GM23248 (cell line): ENCODE measurements at places on chromosomes 5 and 9.

DNA sequence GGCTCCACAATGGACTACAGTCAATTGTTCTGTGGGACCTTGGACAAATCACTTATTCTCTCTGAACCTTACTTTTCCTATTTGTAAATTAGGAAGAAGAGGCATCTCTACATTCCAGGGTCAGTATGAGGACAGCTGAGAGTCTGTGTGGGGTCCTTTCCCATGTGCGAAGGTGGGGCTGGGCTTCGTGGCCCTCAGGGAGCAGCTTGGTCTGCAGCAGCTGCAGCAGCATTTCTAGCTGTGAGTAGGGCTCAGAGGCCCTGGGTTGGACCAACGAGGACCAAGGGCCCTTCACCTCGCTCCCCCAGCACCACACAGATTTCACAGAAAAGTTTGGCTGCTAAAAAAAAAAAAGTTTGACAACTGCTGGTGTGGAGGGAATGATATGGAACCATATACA is 9.4 kb upstream of the DDX41 start:
- DNase-seq: no peak

DNA sequence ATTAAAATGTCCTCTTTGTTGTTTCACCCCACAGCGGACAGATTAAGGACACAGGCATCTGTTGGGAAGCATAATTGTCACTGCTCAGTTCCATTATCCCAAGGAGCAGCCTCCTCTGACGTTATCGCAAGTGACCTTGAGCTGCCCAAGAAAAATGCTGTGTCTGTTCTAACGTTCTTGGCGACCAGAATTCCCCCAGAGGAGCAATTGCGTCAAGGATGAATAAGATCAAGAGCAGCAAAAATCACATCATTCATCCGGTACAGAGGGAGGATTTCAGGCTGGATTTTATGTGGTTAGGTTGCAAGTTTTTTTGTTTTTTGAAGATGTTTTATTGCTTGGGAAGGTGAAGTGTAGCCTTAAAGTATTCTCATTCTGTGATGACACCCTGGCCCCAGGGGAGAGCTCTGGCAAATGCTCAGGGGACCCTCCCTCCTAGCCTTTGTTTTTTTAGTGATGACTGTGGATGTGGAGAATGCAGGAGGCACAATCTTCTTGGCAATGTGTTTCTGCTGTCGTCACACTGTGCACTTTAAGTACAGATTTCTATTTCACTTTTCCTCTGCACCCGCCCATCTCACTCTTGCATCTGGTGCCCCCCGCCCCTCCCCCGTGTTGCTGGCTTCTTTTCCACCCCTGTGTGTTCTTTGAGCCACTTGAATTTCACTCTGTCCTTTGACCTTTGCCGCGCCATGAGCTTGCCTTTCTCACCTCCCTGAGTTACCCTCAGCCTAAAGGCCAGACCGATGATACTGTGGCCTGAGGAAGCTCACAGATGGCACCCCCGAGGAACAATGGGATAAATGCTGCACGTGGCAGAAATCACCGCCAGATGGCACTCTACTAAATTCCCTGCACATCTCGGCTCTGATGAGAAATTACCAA is 308.5 kb downstream of the RAB3C start:
- peak; percentile 87 for DNase-seq

DNA sequence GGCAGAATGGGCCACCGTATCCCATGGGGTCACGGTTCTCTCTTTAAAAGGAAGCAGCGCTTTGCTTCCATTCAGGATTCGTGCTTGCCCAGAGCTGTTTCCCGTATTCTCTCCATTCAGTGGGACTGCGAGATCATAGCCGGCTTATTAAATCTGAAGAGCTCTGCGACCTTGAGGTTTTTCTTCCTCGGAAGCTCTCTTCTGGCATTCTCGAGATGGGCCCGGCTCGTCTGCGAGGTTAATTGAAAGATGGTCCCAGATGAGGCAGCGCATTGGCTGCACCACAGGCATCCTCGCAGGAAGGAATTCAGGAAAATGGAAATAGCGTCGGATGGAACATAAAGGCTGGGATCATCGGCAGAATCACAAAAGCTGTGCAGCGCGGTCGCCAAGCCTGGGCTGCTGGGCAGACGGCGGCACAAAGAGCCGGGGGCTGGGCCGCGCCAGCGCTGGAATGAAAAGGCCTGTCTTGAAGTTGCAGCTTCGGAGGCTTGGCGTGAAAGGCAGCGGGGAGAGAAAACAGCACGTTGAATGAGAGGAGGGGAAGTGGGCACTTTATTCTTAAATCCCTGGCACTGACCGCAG is 236.2 kb downstream of the IRX2 start:
- DNase-seq: no peak

DNA sequence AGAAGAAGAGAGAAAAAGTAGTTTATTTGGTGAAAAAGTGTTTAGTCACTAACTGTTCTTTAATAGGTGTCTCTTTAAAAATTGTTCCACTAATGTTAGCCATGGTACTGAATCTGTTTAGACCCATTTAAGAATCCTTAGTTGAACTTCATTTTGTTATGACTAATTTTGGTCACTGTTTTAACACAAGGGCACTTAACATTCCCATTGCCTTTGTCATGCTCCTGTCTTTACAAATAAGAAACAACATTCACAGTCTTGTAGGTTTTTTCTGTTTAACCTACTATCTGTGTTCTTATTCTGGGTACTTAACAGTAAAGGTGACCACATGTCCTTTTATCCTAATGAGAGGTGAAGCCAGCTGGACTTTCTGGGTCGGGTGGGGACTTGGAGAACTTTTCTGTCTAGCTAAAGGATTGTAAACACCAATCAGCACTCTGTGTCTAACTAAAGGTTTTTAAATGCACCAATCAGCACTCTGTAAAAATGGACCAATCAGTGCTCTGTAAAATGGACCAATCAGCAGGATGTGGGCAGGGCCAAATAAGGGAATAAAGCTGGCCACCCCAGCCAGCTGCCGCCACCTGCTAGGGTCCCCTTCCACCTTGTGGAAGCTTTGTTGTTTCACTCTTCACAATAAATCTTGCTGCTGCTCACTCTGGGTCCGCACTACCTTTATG is 116.7 kb downstream of the WDR70 start:
- DNase-seq: peak; percentile 88

- no peak for DNase-seq
Observed at GRCh38 chr9:123383512-123384170, 27.6 kb downstream of the CRB2 start.

- peak; percentile 40 for DNase-seq
Observed at GRCh38 chr5:163498886-163499285, 6.5 kb upstream of the MAT2B start.

DNA sequence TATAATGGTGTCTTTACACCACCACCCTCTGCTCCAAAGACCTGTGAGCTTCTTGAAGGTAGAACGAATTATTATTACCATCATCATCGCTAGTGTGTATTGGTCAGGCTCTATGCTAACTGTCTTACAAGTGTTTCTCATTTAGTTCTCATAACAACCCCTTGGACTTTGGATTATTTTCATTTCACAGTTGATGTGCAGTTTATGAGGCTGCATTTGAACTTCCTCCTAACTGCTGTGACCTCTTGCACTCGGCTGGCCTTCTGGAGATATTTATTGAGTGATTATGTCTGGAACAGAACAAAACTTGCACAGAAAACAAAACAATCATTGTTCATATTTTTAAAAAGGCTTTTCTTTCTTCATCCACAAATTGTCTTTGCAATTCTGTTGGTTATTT is 306.3 kb upstream of the SGCD start:
- no peak for DNase-seq

DNA sequence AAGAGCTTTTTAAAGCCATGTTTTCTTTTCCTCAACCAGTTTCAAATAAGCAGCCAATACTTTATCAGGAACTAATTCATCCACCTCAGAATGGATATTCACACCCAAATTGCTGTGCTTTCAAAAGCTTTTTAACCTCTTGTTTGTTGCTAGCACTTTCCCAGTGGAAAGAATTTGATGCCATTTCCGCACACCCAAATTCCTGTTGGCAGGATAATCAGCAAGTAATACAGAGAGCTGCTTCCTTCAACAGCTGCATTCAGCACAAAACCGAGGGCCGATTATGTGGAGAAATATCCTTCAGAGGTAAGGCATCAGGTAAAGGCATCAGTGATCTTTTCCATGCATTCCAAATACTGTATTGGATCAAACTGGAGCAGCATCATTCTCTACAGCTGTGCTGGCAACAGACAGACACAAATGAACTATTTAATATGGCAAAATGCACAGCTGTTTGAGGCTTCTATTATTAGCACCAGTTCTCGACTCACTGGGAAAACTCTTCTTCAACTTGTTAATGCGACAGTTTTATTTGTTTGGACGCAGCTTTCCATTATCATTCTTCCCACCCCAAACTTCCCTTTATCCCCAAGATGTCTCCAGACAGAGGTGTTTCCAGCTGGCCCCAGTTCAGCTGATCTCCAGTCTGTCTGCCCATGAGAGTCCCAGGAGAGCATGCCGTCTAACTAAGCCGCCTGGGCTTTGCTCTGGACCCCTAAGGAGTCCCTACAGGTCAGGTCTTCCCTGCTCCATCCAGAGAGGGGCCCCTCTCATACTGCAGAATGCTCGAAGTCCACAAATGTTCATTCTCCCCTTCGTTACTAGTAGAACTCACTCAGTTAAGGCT is 22.2 kb upstream of the MGAT1 start:
- DNase-seq: no peak

GRCh38 chr9:90325913-90326653 is 316.5 kb downstream of the DIRAS2 start:
- DNase-seq: no peak

DNA sequence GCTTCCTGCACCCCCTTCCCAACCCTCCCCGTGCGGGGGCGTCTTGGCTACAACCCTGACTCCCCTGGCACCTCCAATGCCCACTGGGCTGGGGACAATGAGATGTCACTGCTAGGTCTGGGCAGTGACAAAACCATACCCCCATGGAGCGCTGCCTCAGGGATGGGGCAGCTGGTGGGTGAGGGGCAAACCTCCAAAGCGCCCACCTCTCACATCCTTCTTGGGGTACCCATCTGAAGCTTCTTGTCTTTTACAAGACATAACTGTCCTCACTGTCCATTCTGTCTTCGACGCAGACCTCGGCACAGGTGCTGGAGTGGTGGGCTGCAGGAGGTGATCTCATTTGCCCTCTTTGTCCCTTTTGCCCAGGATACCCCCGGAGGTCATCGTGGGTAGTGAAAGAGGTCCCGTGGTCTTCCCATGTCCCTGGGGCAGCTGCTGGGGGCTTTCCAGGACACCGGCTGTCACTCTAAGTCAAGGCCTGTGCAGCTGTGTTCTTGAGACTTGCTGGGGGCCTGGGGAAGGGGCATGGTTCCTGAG is 27.8 kb upstream of the CSF1R start:
- no peak for DNase-seq

- no peak for DNase-seq
Observed at GRCh38 chr5:40428815-40429214, 250.9 kb upstream of the PTGER4 start.

- peak; percentile 47 for DNase-seq
Observed at GRCh38 chr9:22041775-22042174, 32.7 kb upstream of the CDKN2B start.

DNA sequence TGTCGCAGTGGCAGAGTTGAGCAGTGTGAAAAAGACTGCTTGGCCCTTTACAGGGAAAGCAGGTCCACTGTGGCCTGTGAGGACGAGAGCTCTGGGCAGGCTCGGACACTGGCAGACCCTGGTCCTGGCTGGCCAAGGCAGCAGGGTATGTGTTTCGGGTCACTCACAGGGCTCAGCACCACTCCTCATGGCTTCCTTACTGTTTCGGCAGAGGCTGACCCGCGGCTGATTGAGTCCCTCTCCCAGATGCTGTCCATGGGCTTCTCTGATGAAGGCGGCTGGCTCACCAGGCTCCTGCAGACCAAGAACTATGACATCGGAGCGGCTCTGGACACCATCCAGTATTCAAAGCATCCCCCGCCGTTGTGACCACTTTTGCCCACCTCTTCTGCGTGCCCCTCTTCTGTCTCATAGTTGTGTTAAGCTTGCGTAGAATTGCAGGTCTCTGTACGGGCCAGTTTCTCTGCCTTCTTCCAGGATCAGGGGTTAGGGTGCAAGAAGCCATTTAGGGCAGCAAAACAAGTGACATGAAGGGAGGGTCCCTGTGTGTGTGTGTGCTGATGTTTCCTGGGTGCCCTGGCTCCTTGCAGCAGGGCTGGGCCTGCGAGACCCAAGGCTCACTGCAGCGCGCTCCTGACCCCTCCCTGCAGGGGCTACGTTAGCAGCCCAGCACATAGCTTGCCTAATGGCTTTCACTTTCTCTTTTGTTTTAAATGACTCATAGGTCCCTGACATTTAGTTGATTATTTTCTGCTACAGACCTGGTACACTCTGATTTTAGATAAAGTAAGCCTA is 15.7 kb downstream of the SQSTM1 start:
- peak; percentile 47 for DNase-seq

DNA sequence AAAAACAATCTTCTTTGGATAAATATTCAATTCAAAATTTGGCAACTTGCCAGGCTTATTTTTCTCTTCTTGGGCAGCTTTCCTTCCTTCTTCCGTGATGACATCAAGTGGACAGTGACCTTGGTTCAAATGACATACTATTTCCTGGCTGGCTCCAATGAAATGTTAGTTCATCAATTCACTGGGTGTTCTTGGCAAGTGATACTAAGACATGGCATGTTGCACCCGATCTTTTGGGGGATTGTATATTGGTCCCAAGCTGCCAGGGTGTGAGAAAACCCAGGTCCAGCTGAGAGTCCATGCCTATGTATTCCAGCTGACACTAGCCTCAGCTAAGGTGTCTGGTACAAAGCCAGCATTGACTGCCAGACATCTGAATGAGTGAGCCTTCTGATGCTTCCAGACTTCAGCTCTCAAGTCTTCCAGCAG is 252.9 kb downstream of the MAT2B start:
- peak; percentile 30 for DNase-seq

DNA sequence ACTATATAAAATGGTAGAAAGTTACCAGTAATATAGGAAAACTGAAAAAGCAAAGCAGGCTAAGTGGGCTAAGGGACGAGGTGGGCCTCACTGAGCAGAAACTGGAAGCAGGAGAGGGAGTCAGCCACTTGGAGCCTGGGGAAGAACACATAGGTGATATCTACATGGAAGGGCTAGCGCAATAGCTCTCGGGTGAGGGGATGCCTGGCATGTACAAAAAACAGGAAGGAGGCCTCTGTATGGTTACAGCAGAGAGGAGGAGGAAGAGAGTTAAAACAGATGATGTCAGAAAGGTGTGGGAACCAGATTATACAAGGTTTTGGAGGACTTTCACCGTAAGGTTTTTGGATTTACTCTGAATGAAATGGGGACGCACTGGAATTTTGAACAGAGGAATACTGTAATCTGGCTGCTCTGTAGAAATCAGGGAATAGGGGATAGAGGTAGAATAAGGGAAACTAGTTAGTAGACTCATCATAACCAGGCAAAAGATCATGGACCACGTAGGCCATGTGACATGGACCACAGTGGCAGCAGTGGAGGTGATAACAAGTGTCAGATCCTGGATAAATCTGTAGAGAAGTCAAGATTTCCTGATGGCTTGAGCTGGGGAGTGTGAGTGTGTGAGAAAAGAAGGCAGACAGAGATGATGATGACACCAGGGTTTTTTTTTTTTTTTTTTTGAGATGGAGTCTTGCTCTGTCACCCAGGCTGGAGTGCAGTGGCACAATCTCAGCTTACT is 52.5 kb downstream of the FNBP1 start:
- peak; percentile 31 for DNase-seq

GRCh38 chr5:34827588-34828506 is 11.1 kb upstream of the TTC23L start:
- no peak for DNase-seq

GRCh38 chr5:55393501-55394175 is 85.8 kb downstream of the MTREX start:
- no peak for DNase-seq

GRCh38 chr9:6640268-6641051 is 5.1 kb downstream of the GLDC start:
- no peak for DNase-seq
